ENCODE measurements at places on chromosomes 12 and 14.

- DNase-seq: no peak
Measured at GRCh38 chr14:103084021-103084919, at the start of gene LBHD2. Gene LBHD2 (plus strand): TSS chr14:103084210. CDS start chr14:103086013, 1,803 bp downstream.

- no peak for DNase-seq
Measured at GRCh38 chr14:102870994-102871831, 51.2 kb upstream of the AMN start.

DNA sequence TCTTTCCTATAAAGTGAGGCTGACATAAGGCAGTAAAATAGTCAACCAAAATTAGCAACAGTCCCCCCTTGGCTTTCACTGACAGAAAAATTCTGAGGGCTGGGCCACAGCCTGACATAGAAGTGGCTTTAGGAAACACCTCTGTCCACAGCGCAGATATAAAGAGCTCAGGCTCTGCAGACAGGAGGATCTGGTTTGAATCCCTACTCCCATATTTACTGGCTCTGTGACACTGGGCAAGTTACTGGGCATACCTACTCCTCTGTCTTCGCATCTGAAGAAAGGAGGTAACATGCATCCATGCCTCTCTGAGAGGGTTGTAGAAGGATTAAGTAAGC, 95.3 kb downstream of the STXBP6 start:
- no peak for DNase-seq

DNA sequence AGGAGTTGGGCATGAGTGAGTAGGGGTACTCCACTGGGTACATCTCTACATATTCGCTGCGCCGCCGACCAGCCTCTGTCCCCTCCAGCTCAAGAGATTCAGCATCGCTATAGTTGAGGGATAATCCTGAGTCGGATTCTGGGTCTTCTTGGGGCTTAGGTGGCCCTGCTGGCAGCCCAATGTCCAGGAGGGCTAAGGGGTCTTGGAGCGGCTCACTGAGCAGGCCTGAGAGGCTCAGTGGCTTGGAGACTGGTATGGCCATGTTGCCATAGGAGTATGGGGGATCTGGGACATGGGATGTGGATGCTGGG, 7.9 kb downstream of the NFE2 start:
- DNase-seq: no peak

DNA sequence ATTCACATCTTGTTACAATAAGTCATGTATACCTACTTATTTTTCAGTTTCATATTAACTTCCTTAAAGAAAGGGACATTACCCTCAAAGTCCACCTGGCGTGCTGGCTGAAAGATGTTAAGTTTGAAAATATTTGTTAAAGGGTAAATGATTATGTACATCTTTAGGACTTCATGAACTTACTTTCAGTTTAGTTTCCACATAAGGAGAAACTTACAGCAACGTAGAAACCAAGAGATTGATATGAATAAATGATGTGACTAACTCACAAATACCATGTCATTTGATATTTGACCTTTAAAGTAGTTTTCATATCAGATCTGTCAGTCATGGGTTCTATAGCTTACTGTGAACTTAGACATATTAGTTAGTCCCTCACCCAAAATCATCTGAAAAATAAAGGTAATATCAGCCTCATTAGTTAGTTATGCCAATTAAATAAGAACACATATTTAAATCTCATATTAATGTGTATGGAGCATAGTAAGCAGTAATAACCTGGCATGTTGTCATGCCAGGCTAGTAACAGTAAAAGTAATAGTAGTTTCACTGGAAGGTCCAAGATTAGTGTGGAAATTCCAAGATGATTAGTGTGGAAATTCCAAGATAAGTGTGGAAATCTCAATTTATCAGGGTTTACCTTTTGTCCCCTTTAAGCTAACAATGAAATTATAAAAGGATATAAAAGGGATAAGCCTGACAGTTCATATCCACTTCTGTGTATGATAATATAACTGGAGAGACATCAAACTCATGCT, 1.9 kb upstream of the CLEC2D start:
- no peak for DNase-seq

DNA sequence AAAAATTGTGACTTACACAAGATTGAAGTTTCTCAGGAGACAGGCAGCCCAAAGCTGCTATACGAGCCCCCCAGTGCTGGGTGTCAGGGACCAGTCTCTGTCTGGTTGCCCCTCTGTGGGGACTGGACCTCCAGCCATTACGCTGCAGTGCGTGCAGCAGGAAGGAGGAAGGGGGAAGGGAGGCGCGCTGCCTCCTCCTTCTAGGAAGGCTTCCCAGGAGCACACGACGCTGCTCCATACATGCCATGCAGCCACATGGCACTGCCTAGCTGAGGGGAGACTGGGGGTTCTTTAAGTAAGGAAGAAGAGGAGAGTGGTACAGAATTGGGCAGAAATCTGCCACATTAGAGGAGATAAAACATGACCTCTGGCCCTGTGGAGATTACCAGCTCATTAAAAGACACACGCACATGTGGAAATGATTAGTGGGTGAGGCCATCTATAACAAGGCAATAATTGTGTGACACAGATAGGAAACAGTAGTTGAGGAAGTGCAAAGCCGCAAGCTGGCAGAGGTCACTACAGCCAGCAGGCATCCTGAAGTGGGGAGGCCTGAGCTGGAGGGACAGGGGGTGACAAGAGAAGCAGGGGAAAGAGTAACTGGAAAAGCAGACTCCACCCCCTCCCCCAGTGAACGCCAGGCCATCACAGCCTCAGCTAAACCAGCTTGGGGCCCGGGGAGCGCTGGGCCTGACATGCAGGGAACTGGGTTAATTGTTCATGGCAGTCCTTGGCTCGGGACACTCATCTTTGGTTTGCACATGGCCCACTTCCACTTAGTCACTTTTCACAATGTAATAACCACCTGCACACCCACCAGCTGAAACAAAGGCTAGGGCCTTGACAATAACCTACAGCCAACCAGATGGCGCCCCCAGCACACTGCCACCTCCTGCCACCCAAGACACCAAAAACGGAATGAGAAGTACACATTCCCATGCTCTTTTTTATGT, 39.6 kb downstream of the CCDC88C start:
- peak; percentile 43 for DNase-seq

- DNase-seq: no peak
Measured at GRCh38 chr14:65045709-65046108, 56.6 kb downstream of the MAX start.

- peak; percentile 90 for DNase-seq
Measured at GRCh38 chr14:67413806-67414769, 2.1 kb upstream of the PLEK2 start.

DNA sequence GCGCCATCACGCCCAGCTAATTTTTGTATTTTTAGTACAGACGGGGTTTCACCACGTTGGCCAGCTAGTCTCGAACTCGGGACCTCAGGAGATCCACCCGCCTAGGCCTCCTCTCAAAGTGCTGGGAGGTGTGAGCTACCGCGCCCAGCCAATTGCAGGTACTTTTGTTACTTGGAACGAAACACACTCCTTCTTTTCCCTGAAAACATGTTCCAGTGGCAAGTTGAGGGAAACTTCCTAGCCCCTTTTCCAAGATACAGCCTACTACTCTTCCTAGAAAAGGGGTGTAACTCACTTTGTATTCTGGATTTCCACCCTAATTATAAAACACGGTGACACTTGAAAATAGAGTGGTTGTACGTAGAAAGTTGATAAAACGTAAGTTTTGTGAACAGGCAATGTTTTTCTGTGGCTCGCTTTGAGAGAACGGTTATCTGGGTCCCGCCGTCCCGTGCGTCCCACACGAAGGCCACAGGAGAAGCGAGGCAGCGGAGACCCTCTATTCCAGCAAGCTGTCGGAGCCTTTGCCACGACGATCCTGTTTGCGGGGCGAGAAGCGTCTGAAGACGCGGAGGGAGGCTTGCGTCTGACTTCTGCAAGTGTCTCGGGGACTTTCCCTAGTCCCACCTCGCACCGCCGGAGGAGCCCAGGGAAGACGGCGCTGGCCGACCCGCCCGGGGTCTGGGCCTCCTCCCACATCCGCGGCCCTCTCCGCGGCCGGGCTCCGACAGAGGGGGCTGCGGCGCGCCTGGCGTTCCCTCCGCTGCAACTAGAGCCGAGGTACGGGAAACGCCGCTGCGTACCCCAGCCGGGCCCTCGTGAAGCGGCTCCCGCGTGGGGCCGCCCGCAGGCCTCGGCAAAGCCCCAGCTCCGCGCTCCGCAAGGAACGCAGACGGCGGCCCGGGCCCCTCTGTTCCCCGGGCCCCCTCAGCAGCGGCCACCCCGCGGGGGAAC, 745 bp downstream of the CDCA4 start:
- DNase-seq: peak; percentile 29

DNA sequence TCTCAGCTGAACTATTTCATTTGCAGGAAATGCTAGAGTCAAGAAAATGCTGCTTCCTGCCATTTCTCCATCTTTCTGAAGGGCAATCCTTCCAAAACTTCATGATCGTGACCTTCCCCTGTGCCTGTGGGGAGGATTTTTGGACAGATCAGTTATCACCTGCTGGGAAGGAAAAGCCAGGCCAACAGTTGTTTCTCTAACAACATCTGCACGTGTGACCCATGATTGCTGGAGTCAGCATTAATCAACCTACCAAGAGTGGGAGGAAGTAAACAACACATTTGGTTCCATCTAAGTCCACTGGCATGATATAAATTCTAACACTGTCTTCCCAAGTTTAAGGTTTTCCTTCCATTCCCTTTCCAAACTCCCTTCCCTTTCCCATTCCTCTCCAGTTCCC, 172.7 kb downstream of the APAF1 start:
- DNase-seq: no peak

GRCh38 chr12:114408471-114408885, 2.5 kb upstream of the TBX5 start:
- no peak for DNase-seq

- no peak for DNase-seq
Measured at GRCh38 chr12:128613837-128614590, 209.7 kb downstream of the SLC15A4 start.

DNA sequence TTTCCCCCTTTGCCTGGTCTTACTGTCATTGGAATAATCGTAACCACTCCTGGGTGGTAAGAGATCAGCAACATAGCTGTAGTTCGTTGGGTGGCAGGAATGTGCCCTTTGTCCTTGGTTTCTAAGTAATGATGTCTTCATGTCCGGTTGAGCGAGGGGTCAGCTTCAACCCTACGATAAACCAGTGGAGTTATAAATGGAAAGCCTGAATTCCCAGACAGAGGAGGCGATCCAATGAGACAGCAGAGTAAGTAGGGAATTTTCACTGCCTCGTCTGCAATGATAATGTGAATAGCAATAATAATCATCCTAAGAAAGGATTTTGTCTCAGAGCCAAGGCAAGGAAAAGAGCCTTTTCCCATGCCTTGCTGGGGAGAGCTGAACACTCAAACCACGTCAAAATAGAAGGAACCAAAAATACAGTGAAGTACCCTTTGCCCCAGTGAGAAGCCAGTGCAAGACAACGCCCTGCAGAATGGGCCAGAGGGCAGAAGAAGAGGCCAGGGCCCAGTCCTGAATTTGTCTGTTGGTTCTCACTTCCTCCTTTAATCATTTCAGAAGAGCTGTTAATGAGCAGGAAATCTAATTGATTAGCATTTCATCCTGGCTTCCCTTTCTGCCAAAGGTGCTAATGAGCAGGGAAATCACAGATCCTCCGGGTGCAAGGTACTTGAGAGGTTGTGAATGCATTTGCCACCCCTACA, 330.7 kb downstream of the CACNA1C start:
- DNase-seq: no peak

- DNase-seq: peak; percentile 69
Measured at GRCh38 chr12:26268841-26269561, 73.6 kb downstream of the SSPN start.

GRCh38 chr12:123752046-123752445, 10.1 kb upstream of the DNAH10 start:
- DNase-seq: no peak

DNA sequence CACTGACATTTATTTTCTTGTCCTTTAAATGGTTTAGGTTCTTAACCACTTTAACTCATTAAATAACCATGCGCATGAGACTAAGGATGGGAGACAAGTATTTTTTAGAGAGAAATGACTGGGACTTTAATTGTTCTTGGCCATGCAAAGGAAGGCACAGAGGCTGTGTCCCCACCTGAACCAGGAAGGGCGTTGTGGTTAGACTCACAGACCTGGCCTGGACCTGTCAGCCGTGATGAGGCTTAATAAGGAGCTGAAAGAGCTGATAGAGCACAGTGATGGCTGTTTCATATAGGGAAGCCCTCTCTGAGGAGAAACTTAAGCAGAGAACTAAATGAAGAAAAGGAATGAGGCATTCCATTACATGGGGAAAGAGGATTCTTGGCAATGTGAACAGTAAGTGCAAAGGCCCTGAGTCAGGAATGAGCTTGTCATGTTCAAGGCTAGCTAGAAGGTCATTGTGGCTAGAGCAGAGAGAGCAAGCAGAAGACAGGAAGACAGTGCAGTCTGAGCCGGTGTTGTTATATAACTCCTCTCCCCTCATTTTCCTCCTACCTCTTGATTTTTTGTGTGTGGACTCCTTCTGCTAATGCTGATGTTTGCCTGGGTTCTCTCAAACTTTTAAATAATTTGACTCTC, 74.4 kb upstream of the ANO4 start:
- DNase-seq: no peak

GRCh38 chr12:79298506-79298905, 392.3 kb downstream of the PAWR start:
- no peak for DNase-seq

- no peak for DNase-seq
Measured at GRCh38 chr12:69490920-69491643, 20.9 kb downstream of the FRS2 start.

GRCh38 chr12:124482567-124482893, 84.9 kb downstream of the NCOR2 start:
- DNase-seq: no peak

GRCh38 chr14:51328064-51328771, 88.2 kb downstream of the TMX1 start:
- DNase-seq: peak; percentile 45

GRCh38 chr14:67270933-67271332, 29.7 kb downstream of the PALS1 start:
- DNase-seq: no peak

- no peak for DNase-seq
Measured at GRCh38 chr14:35761922-35762321, 47.2 kb downstream of the RALGAPA1 start.

DNA sequence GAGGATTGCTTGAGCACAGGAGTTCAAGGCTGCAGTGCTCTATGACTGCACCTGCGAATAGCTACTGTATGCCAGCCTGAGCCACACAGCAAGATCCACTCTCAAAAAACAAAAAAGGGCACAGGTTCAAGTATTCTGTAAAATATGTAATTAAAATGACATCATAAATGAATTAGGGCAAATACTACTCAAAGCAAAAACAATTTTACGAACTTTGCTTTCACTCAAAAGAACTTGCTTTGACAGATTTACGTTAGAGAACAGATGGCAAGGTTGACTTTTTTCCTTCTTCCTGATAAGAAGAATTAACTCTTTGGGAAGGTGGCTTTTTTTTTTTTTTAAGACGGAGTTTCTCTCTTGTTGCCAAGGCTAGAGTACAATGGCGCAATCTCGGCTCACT, 44.0 kb upstream of the EAPP start:
- no peak for DNase-seq

Data from fibroblast of skin of right quadriceps (primary cell).